ENCODE measurements at places on chromosomes 11 and 22.

GRCh38 chr11:46438211-46438610, 46.6 kb upstream of the CHRM4 start:
- DNase-seq: no peak

DNA sequence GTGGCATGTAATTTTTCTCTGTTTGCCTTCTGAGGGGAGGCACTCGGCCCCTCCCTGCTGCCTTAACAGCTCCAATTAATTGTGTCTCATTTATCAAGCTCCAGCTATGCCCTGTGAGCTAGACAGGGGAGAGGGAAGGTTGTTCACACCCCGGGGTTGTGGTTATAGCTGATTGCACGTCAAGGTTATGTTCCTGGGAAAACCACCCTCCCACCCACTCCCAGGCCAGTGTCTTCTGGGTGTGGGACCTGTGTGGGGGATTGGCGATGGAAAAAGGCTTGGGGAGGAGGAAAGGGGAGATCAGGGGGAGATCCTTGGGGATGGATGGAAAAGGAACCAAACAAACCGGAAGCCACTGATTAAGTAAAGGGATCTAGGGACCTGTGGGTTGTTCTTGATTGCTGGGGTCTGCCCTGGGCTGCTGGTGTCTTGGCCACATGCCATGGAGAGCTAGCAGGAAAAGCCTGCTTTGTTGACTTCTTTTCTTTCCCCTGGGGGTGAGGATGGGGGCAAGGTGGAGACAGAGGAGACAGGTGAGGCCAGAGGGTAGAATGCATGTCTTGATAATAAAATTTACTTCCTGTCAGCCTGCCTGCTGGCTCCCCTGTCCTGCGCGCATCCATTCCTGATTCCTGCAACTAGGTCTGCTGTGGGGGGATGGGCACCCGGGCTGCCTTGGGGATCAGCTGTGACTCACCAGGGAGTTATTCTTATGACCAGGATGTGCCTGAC, 13.5 kb upstream of the SORL1-AS1 start:
- peak; percentile 75 for DNase-seq

DNA sequence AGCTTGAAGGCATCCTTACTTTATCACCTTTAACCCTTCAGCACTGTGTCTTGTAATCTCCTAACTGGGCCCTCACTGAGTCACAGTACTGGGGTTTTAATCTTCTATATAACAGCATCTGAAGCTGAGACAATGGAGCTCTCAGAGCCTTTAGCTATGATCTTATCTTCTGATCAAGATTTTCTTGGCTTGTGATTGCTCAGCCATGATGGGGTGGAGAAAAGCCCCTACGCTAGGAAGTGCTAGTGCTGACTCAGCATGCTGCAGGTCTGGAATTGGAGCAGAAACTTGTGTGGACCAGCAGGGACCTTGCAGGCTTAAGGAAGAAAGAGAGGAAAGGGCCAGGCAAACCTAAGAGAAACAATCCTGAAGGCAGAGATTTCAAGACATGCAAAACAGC, 71.7 kb upstream of the EED start:
- DNase-seq: no peak

DNA sequence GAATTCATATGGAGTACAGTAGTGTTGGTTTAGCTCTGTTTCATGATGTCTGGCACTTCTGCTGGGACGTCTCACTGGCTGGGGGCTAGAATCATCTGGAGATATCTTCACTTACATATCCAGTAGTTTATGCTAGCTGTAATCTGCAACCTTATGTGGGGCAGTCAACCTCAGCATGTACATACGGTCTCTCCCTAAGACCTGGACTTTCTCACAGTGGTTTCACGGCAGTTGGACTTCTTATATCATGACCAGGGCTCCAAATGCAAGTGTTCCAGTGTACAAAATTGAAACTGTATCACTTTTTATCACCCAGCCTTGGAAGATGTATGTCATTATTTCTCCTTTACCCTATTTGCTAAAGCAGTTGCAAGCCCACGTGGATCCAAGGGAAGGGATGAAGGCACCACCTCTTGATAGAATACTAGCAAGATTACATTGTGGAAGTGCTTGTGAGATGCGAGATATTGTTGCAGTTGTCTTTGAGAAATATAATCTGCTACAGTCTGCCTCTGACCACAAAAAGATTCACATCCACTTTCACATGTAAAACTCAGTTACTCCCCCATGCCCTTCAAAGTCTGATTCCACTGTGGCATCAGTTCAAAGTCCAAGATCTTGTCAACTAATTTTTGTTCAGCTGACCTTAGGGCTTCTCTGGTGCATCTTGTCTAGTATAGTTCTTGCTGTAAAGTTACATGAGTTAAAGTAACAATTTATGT, 316.6 kb upstream of the NCAM1 start:
- no peak for DNase-seq

GRCh38 chr11:113591117-113591516, 115.0 kb downstream of the TMPRSS5 start:
- DNase-seq: no peak

DNA sequence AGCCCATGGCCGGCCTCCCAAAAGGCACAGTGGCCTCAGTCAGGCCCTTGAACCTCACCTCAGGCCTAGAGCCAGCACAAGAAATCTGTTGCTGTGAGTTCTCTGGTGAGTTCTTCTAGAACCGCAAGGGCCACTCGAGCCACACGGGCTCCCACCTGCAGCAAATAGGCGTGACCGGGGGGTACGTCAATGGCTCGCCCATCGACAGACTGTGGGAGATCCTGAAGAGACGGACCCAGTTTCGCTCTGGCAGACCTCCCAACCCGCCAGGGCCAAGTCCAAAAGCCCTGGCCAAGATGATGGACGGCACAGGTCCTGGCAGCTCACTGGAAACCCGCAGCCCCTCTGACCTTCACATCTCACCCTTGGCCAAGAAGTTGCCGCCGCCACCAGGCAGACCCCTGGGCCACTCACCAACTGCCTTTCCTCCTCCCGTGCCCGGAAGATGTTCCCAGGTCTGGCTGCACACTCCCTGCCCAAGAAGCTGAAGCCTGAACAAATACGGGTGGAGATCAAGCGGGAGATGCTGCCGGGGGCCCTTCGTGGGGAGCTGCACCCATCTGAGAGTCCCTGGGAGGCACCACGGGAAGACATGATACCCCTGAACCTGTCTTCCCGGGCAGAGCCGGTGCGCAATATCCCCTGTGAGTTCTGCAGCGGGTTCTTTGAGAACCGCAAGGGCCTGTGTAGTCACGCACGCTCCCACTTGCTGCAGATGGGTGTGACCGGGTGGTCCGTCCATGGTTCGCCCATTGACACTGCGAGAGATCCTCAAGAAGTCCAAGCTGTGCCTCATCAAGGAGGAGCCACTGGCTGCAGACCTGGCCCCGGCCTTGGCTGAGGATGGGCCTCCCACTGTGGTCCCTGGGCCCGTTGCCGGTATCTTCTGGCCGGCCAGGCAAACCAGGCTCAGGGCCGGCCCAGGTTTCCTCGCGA, 544.2 kb upstream of the CCDC179 start:
- DNase-seq: no peak

DNA sequence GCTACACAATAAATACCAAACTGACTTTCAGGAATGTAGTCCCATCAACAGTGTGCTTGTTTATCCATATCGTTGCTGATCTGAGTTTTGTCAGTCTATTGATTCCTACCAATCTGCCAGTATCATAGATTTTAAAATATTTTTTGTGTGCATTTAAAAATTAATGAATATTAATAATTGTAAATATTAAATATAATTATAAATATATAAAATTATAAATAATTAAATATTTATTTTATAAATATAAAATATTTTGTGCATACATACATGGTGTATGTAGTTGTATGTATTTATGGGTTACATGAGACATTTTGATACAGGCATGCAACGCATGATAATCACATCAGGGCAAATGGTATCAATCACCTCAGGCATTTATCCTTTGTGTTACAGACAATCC, 53.6 kb downstream of the CUL5 start:
- DNase-seq: no peak

DNA sequence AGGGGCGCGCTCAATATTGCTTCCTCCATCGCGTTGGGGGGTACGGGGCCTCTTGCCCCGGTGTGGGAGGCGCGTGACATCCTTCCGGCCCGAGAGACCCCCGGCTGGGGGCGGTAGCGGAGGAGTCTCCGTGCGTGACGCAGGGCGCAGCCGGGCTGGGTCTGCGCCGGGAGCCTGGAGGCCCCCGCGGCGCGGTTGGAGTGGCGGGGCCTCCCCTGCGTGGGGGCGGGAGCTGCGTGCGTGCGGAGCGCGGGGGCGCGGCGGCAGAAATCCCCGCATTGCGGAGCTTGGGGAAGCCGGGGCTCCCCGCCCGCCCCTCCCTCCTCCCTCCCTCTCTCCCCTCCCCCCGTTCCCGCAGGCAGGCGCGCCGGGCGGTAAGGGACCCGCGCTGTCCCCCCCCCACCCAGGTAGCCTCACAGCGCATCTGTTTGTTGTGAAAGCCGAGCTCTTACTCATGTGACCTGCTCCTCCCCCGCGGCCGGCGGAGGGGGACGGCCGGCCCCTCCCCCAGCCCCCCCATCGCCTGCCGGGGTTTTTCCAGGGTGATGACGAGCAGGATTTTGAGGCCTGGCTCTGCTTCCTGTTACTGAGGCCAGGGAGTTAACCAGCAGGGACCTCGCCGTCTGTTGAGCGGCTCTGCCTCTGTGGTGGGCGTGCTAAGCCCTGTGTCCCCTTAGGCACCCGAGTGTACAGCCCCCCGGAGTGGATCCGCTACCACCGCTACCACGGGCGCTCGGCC, 1.6 kb downstream of the PIM3 start:
- DNase-seq: peak; percentile 63

- no peak for DNase-seq
These were observed 682.8 kb downstream of the TBC1D22A start for GRCh38 chr22:47445212-47445611.

DNA sequence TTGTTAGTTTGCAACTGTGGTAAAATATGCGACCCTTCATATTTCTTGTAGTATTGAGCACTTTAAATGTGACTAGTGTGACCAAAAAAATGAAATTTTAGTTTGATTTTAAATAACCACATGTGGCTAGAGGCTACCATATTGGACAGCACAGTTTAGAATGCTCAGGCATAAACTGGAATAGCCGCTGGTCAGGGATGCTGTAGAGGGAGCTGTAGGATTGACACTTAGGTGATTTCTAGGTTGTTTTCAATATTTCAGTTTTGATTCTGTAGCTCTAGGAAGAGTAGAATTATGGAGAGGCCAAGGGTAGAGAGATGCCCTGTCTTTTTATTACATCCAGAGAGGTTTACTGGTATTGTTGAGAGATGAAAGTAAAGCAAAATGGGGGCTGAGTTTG, 10.8 kb upstream of the VSIG10L2 start:
- DNase-seq: no peak

GRCh38 chr11:109133159-109133558, 288.8 kb upstream of the C11orf87 start:
- no peak for DNase-seq

DNA sequence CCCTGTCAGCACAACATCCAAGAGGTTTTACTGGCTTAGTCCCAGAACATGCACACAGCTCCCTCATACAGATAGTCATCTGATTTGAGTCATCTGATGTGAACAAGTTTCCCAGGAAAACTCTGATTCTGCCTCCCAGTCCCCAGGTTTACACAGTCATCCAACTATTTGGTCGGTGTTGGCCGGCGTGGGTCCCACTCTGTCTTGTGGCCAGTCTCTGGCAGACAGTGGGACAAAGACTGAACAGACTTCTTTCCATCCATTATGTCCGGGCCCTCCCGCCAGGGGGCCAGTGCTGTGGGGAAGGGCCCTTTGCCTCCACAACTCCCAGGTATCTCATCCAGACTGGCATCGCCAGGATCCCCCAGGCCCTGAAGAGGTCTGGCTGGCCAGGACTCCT, 60.0 kb downstream of the BTG4 start:
- no peak for DNase-seq

- DNase-seq: no peak
These were observed 55.1 kb upstream of the RCE1 start for GRCh38 chr11:66787934-66788758.

DNA sequence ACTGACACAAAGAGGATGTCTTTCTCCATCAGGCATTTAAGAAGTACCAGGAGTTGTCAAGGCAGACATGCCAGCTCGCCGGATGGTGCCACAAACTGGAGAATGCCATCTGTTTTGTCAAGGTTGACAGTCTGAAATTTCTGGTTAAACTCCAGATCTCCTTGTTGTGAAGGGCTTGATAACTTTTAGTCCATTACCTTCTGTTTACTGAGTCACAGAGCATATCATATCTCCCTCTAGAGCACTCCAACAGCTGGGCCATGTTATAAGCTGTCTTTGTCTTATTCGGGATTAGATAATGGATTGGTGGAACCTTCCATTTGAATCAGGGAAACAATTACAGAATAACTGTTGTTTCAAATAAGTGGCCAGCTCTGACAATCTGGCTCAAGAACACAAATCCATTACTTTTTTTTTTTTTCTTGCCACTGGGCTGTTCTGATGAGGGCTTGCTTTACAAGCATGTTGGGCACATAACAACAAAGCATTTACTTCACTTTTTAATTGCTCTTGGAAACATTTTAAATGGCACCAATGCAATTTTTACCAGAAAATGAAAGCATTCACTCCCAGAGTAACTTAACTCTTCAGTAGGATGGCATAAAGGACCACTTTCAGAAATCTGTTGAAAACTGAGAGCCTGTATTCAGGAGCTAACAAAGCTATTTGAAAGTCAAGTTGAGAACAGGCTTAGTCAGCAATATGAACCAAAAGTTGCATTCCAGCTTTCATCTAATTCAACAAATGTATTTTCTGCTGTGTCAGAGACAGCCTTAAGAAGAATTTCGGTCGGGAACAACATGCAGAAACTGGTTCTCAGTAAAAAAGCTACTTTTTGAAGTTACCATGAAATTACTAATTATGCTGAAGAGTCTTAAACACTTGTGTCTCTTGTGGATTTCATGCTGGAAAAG, 227.6 kb upstream of the PITPNB start:
- no peak for DNase-seq

DNA sequence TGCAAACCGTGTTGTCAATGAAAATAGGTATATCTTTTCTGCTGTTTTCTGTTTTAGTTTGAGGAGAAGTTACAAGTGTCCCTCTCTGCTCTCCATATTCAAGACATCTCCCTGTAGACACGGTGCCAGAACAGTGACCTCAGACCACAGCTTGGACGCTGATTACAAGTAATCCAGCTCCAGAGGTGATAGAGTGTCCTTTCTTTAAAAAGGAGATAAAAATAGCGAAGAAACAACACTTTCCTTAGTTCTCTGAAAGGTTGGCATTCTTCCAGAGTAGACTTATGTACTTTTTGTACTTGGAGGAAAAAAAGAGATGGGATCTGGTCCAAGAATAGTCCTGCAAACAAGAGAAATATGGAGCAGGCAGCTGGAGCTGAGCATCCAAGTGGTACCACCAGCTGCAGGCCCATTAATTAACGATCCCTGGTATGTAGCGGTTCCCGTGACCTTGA, 43.0 kb upstream of the WT1 start:
- DNase-seq: no peak

DNA sequence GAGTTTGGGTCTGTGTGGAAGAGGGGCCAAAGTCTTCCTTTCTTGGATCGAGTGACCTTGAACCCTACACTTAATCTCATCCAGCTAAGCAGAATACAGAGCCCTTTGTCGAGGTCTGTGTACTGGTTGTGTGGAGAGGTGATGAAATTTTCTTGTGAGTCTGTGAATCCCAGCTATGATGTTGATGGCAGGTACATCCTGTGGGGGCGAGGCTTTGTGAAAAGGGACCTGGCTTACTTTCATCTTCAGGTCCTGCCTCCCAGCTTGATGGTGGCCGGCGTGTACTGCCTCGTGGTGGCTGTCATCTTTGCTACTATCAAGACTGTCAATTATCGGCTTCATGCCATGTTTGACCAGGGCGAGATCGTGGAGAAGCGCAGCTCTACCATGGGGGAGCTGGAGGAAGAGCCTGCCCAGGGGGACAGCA, 1.0 kb downstream of the PCNX3 start:
- no peak for DNase-seq
